ENCODE measurements at places on chromosomes 4 and X.
A peak's percentile ranks its signal among the peaks of the same experiment; 100 is the strongest.

DNA sequence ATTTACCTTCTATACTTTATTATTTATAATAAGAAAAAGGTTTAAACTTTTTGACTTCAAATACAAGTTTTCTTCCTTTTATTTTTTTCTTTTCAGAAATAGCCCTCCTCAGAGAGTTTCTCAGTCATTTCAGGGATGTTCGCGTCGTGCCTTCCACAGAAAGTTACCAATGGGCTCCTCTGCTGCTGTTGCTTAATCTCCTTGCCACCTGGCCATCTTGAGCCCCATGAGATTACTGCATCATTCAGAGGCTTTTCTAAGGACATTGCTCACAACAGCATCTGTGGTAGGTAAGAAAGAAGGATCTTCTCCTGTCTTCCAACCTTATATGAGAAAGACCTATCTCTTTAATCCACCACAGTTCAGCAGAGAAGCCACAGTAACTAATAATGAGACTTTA is 1361.9 kb upstream of the ADGRL3 start:
- DNase-seq = no peak

GRCh38 chr4:127559981-127560380 is 72.8 kb upstream of the INTU start:
- no peak for DNase-seq

- peak; percentile 50 for DNase-seq
Observed at GRCh38 chrX:71542411-71542810, 9.5 kb downstream of the OGT start.

- DNase-seq = no peak
Observed at GRCh38 chr4:134343081-134343480, 141.5 kb upstream of the PABPC4L start.

GRCh38 chr4:55736605-55737183 is 82.9 kb upstream of the EXOC1L start:
- peak; percentile 6 for DNase-seq

- DNase-seq = no peak
Observed at GRCh38 chr4:54908763-54909162, 216.6 kb downstream of the KDR start.

DNA sequence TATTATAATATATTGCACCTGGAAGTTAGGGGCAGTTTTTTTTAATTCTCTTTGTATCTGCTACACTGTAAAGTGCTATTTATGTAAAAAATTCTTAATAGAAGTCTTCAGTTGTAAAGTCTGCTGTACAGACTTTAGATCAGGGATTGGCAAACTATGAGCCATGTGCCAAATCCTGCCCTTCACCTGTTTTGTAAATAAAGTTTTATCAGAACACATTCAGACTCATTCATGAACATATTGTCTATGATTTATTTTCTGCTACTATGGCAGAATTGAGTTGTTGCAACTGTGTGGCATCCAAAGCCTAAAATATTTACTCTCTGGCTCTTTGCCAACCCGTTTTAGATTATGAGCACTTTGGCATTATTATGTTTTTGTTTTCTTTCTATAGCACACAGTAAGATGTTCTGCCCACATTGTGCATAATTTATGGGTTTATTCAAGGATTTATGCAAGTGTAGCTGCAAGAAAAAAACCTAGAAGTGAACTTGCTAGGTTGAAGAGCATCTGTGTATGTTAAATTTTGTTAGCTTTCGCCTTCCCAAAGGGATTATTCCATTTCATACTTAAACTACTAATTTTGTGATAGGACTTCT is 56.9 kb downstream of the CLCN3 start:
- no peak for DNase-seq

DNA sequence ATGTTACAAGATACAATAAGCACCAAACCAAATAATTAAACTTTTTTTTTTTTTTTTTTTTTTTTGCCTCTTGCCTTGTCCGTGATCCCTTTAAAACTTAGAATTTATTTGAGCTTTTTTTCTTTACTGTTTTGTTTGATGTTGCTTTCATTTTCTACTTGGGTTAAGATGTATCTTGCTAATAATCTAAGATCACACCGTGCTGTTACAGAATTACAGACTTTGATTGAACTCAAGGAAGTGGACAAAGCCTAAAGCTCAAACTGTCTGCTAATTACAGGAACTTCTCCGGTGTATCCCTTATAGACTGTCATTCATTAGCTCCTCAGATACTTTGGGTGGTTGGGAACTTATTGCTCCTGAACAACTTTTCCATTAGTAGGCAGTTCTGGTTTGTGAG is 26.5 kb downstream of the STIM2 start:
- no peak for DNase-seq

- DNase-seq = no peak
Observed at GRCh38 chr4:74456849-74457395, 12.0 kb downstream of the AREG start.

- peak; percentile 52 for DNase-seq
Observed at GRCh38 chrX:40380655-40381488, 199.9 kb upstream of the ATP6AP2 start.

GRCh38 chr4:161704653-161705052 is 459.1 kb downstream of the FSTL5 start:
- DNase-seq = no peak

- DNase-seq = no peak
Observed at GRCh38 chrX:118504581-118504980, 9.0 kb downstream of the DOCK11 start.

GRCh38 chrX:104008831-104009230 is 4.7 kb downstream of the H2BW1 start:
- DNase-seq = no peak

DNA sequence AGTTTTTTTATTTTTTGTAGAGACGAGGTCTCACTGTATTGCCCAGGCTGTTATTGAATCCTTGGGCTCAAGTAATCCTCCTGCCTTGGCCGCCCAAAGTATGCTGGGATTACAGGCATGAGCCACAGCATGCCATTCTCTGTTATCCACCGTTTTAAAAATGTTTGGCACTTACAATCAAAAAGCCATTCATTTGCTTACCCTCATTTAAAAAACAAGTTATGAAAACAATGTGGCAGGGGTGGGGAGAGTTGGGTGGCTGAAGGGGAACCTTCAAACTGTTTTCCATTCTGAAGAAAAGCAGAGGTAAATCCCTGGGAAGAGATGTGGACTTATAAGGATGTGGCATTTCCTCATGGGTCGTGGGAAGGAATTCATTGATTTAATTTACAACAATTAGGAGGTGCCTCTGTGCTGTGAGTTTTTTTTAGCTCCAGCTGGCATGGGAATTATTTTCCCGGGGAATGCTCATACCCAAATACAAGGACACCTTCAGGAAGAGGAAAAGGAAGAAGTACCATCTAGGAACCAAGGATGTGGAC is 103.5 kb downstream of the MID1 start:
- no peak for DNase-seq

- no peak for DNase-seq
Observed at GRCh38 chr4:56531149-56531770, 25.7 kb downstream of the ARL9 start.

DNA sequence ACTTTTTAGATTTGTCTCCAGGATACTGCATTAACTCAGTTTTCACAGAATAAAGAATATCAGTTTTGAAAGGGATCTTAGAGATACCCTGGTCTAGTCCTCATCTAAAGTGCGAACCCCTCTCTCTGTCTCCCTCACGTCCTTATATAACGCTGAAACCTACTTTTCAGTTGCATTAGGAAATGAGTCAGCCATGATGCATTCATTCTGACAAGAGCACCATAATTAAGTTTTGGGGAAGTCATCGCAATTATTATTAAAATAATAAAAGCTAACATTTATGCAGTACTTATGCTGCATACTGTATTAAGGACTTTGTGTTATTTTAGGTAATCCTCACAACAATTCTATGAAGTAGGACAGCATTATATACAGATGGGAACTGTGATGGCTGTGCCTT is 116.1 kb downstream of the REELD1 start:
- peak; percentile 35 for DNase-seq

GRCh38 chrX:132855780-132856341 is 102.6 kb downstream of the HS6ST2 start:
- no peak for DNase-seq

DNA sequence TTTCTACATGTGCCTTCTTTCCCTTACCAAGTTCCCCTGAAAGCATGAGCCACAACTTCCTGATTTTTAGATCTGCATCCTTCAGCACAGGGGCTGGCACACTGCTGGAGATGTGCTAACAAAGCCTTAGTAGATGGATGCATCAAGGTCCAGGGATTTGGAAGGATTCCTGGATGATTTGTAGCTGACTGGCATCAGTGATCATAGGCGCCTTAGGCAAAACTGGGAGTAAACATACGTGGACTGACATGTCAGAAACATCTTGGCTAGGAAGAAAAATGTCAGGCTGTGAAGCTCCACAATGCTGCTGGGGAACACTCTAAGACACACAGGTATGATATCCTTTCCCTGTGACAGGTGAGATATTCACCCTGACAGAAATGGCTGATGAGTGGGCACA is 156.4 kb downstream of the AMELX start:
- DNase-seq = no peak

DNA sequence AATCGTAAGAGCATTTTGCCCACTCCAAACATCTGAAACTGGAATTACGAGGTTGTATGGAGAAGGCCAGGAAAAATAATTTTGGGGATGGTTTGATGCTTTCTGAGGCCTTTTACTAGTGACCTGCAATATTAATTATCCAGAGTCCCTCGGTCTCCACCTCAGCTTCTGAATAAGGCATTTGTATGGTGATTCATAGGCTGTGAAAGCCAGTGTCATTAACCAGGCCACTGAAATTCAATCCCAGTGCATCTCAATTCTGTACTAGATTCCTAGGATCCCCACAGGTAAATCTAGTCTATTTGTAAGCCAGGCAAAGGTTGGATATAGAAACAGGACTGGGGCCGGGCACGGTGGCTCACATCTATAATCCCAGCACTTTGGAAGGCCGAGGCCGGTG is 135.4 kb upstream of the RBPJ start:
- no peak for DNase-seq

DNA sequence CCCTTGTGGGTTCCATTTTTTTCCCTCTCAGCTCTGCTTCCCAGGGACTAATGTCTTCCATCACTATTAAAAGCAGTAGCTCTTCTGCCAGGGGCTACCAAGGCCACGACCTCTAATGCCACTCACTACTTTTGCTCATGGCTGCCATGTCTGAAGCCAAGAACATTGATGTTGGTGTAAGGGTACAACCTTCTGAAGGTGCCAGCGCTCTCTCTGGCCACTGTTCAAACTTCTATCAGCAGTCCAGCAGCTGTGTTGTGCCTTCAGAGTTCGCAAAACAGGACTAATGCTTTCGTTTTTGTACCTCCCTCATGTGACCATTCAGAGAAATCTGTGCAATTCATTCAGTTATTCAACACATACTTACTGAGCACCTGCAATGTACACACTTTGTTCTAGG is 121.5 kb upstream of the ENPEP start:
- DNase-seq = no peak

- DNase-seq = no peak
Observed at GRCh38 chrX:130419263-130419662, 17.5 kb downstream of the RBMX2 start.

GRCh38 chrX:10447564-10448214 is 172.7 kb downstream of the MID1 start:
- DNase-seq = no peak

- DNase-seq = no peak
Observed at GRCh38 chrX:144566592-144566991, 680.7 kb upstream of the SPANXN1 start.

- no peak for DNase-seq
Observed at GRCh38 chrX:149909324-149910177, 19.8 kb upstream of the HSFX4 start.

DNA sequence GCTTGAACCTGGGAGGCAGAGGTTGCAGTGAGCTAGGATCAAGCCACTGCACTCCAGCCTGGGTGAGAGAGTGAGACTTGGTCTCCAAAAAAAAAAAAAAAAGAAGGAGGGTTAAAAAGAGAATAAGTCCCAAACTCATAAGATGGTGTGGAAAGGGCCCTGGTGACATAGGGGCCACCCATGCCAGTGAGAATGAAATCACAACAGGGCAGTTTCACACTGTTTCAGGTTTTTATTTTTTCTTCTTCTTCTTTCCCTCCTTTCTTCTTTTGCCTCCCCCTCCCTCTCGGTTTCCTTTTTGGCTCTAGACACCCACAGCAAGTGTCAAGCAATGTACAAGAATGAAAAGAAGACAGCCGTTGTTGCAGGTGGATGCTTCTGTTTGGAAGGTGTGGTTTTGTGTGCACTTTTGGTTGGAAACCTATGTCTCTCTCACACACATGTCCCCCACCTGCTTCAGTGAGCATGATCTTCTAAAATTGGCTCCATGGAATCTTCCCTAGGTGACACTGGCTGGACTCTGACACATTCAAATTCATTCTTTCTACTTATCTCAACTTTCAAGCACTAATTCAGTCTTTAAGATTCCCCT is 14.4 kb upstream of the TLR8 start:
- no peak for DNase-seq

- no peak for DNase-seq
Observed at GRCh38 chr4:145097331-145097820, 620 bp downstream of the ANAPC10 start.

GRCh38 chr4:83251447-83251830 is 33.2 kb downstream of the COQ2 start:
- DNase-seq = no peak

GRCh38 chr4:57037982-57038604 is 59.4 kb downstream of the POLR2B start:
- peak; percentile 56 for DNase-seq

Measured in suppressor macrophage treated with lipopolysaccharide for 4 hours (primary cell).